ENCODE measurements at places on chromosomes 3 and 15. TPM values are rescaled to one million over a fixed set of nuclear protein-coding genes. Genes with fewer than 3 reads are reported as not detected.

The WDR93 gene
- polyA plus RNA-seq: 0.32 TPM

The BCL2A1 gene
- polyA plus RNA-seq: 25.5 TPM

The EBLN2 gene
- polyA plus RNA-seq: 0.94 TPM

The SLC9C1 gene
- 0.11 TPM for polyA plus RNA-seq

The CNBP gene
- 519 TPM for polyA plus RNA-seq

The NDN gene
- 21.5 TPM for polyA plus RNA-seq

The TMIE gene
- 0.57 TPM for polyA plus RNA-seq

The HTR3E gene
- 0.05 TPM for polyA plus RNA-seq

The TMEM212 gene
- not detected for polyA plus RNA-seq

The MME gene
- 6.7 TPM for polyA plus RNA-seq

The CHRNA7 gene
- 1.1 TPM for polyA plus RNA-seq

The DLL4 gene
- polyA plus RNA-seq: 5.9 TPM

The STAB1 gene
- 315 TPM for polyA plus RNA-seq

The RETNLB gene
- 0.09 TPM for polyA plus RNA-seq

The PARP15 gene
- polyA plus RNA-seq: 15.7 TPM

The CLEC3B gene
- polyA plus RNA-seq: 35.9 TPM

The OR5H15 gene
- polyA plus RNA-seq: not detected

The PLSCR5 gene
- polyA plus RNA-seq: 0.21 TPM

The CFAP92 gene
- polyA plus RNA-seq: 2.0 TPM

The RNF123 gene
- polyA plus RNA-seq: 23.7 TPM

The LRTM1 gene
- 0.62 TPM for polyA plus RNA-seq

The ACAN gene
- polyA plus RNA-seq: 0.80 TPM

The MBNL1 gene
- polyA plus RNA-seq: 89.0 TPM

The PEX5L gene
- polyA plus RNA-seq: 0.27 TPM

The PLA1A gene
- 3.0 TPM for polyA plus RNA-seq

The KCNAB1 gene
- 4.0 TPM for polyA plus RNA-seq

Data from thymus (tissue), 14 donors.